ENCODE measurements at places on chromosomes 3 and 15.

DNA sequence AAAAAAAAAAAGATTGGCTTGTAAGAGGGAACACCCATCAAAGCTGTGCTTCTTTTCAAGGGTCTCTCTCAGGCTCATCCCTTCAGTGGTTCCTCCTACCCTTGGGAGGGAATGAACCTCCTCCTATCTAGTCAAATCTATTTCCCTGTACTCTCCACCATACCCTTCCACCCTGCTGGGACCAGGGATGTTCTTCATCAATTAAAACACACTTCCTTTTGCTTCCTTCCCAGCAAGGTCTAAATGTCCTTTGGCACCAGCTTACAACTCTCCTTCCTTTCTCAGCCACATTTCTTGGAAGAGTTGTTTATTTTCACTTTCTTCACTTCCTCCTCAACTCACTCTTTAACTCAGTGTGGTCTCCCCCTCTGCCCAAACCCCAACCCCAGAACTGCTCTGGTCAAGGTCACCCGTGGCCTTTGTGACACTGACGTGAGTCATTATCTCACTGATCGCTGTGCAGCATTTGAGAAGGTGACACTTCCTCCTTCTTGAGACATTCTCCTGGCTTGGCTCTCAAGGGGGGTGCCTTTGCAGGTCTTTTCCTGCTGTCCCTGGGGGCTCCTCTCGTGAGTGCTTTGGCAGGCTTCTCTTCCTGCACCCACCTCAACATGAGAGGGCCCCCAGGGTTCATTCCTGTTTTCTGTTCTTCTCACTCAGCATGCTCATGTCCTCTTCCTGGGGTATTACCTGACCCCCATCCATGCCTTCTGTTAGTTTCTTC lies 210.5 kb upstream of the TLE3 start:
- peak; percentile 49 for DNase-seq

DNA sequence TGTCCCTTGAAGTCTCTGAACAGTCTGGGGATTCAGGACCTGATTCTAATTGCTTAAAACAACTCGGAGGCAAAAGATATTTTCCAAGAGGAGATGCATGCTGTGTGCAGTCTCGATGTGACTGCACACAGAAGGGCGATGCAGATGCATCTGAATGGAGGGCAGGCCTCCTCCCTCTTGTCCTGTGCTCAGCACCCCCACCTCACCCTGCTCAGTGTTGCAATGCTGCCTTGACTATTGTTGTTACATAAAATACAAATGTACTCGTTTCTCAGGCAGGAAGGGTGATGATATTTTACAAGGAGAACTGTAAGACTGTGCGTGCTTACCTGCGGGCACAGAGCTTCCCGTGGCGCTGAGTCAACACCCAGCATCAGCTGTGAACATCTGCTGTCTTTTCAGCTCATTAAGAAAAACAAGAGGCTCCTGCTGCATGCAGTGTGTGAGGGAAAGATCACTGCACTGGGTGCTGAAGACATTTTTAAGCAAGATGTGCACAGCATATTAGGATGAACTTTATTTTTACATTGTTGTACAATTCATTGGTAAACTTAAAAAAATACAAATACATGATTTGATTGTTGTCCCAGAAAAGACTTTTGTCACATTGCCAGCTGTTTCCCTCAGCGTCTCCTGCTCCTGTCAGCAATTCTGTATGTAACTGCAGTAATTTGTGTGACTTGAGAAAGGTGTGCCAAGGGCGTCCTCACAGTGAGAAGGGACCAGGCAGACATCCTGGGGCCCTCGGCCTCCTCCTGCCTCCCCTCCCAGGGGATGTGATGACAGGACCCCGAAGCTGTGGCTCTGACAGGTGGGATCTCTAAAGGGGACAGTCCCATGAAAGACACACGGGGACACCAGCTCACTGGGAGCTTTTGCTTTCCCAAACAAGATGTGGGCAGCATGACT lies 56.3 kb upstream of the RPL32 start:
- no peak for DNase-seq

DNA sequence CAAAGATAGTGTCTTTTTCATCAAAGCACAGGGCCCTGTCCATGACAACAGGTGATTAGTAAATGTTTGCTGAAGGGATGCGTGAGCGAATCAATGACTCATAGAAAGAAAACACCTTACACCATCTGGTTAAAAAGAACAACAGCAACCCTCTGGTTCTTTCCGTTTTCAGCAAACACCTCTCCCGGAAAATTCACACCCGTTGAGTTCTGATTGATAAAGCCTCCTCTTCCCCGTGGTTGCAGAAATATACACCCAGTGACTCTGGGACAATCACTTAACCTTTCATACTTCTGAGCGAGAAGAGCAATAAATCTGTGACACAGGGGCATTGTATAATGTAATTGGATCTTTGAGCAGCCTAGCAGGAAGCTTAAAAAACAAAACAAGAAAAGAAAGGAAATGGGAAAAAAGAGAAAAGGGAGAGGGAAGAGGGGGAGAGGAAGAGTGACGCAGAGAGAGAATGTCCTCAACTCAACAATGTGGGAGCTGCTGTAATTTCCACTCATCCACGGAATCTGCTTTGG lies 37.6 kb downstream of the ADAMTS9 start:
- DNase-seq: no peak

DNA sequence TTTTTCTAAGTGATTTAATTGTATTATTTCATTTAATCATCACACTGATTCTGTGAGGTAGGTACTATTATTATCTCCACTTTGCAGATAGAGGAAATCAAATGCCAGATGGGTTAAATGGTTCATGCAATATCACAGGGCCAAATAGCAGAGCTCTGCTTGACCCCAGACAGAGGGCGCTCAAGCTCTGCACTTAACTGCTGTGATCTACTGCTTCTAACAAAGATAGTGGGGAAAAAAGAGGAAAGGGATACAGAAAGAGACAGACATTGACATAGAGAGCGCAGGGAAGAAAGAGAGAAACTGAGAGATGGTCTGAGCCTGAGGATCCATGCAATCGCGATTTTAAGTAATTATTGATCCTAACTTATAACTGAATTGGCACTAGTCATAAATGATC lies 279.1 kb upstream of the THRB start:
- DNase-seq: peak; percentile 18

DNA sequence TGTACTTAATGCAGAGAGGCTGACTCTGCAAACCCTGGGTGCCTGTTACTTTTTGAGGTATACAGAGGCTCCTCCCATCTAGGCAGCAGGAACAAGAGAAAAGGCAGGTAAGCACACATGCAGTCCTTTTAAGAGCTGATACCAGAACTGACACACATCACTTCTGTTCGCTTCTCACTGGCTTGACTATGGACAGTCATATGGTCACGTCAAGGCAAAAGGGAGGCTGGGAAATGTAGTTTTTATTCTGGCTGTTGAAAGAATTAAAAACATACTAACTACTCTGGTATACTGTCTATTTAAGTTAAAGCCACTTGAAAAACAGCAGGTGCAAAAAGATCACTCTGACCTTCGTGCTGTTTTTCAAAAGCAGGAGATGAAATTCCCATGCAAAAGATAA lies 218.3 kb downstream of the CTNNB1 start:
- DNase-seq: no peak

- peak; percentile 44 for DNase-seq
Observed at GRCh38 chr3:116038968-116039650, 406.2 kb downstream of the LSAMP start.

GRCh38 chr3:116281313-116282143 lies 163.8 kb downstream of the LSAMP start:
- DNase-seq: no peak

DNA sequence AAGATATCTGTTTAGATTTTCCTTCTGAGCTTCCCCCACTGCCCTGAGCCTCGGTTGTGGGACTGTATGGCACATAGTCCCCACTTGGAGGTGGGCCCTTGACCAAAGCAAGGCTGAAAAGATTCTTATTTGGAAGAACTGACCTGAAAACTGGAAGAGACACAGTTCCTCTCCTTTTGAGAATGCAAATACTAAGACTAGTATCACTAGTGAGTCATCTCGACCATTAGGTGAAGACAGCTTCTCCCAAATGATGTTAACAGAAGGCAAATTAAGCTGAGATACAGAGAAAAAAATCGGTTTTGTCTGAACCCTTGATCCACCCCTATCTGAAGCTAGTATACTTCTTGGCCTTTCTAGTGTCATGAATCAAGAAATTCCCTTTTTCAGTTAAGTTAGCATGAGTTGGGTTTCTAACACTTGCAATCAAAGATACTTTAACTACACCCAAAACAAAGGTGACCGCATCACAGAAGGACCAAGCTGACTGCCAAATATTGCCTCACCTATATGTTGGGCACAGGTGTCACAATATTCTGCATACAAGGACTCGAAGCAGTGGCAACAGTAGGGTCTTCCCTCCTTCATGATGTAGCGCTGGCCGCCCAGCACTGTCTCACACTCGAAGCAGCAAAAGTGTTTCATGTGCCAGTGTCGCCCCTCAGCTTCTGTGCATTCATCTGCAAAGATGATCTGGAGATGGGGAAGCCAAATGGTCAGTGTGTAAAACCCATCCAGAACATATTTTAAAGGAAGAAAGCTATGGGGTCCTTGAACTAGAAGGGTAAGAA lies 72.4 kb downstream of the PRICKLE2 start:
- DNase-seq: no peak

DNA sequence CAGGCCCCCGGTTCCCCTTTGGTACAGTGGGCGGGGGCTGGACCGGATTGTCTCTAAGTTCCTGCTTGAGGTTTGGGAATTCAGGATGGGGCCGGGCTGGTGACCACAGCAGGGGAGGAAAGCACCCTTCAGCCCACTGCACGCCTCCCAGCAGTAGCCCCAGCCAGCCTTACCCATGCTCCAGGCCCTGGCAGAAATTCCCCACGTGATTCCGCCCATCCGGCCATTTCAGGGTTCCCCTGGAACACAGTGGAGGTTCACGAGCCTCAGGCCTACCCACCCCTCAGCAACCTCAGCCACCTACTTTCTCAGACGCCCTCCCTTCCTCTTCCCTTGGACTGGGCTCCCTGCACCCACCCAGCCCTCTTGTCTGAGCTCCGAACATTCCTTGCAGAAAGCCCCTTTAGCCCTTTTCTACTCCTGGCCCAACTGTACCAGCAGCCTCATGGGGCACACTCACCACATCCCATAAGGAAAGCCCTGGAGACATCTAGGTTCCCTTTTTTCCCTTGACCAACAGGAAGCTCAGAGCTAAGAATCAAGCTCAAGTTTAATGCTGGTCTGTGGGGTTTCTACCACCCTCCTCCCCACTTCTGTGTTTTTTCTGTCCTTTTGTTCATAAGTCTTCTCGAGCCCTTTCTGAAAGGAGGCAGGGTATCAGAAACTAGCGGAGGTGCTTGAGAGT lies 11.5 kb downstream of the ALS2CL start:
- peak; percentile 22 for DNase-seq

DNA sequence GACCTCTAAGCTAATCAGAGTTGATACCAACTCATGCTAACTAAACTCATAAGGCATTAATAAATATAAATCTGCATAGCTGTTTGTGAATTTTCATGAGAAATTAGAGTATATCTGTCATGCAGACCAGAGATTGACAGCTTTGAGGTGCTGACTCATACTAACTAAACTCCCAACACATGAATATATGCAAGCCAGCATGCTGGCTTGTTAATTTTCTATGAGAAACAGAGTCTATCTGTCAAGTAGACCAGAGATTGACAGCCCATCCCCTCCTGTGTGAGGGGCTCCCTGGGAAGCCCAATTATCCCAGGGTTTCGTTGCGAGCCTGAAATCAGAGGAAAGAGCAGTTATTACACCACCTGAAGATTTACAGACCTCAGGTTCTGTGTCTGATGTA lies 69.3 kb downstream of the CD47 start:
- no peak for DNase-seq

GRCh38 chr3:69967156-69967555 lies 32.4 kb upstream of the SAMMSON start:
- DNase-seq: no peak

- DNase-seq: no peak
Observed at GRCh38 chr3:40172560-40172959, 136.9 kb upstream of the EIF1B start.

DNA sequence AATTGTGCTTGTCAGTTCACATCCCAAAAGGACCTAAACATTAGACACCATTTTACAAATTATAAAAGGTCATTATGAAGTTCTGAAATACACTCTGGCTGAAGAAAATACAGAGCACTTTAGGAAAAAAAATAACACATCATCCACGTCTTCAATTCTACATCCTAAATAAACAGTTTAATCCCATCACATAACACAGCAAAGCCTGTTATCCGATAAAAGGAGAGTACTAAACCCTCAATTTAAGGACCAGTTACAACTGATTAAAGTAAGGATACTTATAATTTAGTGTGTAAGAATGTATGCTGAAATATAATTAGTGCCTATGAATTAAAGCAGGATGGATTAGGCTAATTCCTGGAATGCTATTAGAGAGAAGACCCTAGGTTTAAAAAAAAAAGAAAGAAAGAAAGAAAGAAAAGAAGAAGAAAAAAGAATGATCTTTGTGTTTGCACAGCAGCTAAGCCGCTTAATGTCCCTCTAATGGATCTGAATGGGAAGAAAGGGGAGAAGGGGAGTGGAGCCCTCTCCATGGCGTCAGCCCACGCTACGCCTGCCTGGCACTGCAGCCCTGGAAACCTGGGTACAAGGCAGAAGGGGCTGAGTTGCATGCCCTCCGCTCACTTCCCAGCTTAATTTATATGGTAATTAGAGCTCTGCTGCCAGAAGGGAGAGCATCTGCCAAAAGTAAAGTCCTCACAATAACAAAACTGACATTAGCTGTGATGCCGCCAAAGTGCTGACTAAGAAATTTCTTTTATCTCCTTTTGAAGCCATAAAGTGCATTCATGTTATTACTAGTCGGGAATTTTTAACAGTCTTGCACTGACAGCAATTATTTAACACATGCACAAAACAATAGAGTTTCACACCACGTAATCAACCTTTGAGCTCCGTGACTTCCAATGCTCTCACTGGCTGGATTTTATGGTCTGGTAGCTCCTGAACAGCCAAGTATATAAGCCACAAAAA lies 90.0 kb downstream of the FSIP1 start:
- DNase-seq: no peak

GRCh38 chr3:174547801-174548435 lies 311.2 kb upstream of the NAALADL2 start:
- DNase-seq: no peak

DNA sequence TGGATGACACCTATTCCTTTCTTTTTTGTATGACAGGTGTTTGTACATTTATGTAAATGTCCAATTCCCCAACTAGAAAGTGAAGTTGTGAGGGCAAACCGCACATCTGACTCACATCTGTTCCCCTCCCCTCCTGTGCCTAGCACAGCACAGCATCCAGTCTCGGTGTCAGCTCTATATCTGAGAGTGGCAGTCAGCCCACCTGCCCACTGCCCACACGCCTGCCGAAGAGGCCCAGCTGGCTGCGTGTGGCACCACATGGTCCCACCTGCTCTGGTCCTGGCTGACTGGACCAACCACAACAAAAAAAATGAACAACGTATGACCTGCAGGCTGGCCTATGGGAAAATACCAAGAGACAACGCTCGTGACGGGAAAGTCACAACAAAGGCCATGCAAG lies 62.8 kb downstream of the XXYLT1 start:
- DNase-seq: no peak

- no peak for DNase-seq
Observed at GRCh38 chr15:70242951-70243685, 145.4 kb upstream of the TLE3 start.

- DNase-seq: no peak
Observed at GRCh38 chr15:85620690-85621049, 174.1 kb downstream of the KLHL25 start.

DNA sequence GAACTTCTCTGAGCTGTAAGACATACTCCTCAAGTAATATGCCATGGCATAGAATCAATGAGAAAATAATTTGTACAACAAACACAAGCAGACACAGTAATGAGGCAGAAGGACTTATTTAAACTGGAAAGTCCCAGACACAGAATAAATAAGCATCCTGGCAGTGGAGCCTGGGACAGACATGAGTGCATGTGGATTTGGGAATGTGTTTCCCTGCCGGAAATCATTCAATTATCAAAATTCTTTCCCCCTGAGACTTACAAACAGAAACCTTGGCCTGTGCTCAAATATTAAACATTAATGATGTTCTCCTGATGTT lies 520.1 kb downstream of the ROBO1 start:
- no peak for DNase-seq
